ENCODE measurements at places on chromosomes 1 and 21.

DNA sequence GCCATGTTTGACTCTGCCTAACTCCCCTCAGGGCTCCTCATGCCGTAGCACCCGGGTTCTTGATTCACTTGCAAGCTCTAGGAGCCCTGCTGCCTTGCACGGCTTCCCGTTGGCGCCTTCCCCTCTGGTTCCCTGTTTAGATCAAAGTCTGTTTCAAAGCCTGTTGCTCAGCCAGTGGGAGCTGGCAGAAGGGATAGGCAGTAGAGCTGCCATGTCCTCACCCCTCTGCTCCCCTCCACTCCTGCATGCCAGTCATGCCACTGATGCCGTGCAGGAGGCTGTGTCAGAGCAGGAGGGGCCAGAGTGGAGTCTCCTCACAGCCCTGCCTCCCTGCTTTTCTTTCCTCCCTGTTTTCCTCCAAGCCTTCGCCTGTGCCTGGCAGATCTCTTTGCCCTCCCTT is 26.5 kb downstream of the HMGCS2 start:
- no peak for DNase-seq

GRCh38 chr1:198001776-198002408 is 84.7 kb downstream of the LHX9 start:
- no peak for DNase-seq

DNA sequence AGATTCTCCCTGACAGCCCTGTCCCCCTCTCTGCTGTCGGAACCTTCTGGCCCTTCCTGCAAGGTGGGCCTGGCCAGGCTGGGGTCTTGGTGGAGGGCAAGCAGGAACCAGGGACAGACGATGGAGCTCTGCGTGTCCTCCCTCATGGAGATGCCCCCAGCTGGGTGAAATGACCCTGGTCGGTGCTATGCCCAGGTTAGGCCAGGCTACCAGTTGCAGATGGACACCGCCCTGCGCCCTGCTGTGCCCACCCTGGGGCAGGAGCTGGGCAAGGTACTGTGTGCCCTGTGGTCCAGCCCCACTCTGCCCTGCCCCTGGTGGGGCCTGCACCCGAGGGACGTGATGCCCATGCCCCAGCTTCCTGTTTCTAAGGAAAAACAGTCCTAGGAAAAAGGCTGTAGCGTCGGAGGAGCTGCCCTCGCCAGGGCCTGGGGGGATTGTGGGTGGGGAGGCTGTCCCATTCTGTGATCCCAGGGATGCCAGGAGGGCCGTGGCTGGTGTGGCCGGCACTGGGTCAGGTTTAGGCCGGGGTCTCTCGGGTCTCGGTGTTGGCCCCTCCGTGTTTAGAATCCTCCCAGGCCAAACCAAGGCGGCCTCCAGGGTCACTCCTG is 77.6 kb downstream of the MORN1 start:
- DNase-seq: no peak

GRCh38 chr1:28374297-28374696 is 4.8 kb downstream of the PHACTR4 start:
- DNase-seq: no peak

DNA sequence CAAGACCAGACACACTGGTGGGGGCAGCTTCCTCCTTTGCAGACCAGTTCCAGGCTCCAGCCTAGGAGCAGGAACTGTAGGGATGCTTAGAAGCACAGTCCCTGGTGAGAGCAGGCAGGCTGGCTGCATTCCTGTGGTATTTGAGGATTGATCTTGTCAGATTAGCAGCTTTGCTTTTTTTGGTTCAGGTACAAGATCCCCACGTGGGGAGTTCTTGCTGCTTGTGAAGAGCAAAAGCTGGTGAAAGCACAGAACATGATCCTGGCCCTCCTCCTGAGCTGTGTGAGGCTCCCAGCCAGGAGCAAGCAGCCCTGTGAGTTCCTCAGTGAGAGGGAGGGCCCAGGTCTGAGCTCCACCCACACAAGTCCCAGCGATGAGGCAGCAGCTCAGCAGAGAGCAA is 75.3 kb upstream of the ARTN start:
- no peak for DNase-seq

- DNase-seq: no peak
These were observed 647 bp upstream of the SPRR1A start for GRCh38 chr1:152983234-152983633.

GRCh38 chr1:212514782-212515181 is 82.1 kb downstream of the NENF start:
- DNase-seq: peak; percentile 25

DNA sequence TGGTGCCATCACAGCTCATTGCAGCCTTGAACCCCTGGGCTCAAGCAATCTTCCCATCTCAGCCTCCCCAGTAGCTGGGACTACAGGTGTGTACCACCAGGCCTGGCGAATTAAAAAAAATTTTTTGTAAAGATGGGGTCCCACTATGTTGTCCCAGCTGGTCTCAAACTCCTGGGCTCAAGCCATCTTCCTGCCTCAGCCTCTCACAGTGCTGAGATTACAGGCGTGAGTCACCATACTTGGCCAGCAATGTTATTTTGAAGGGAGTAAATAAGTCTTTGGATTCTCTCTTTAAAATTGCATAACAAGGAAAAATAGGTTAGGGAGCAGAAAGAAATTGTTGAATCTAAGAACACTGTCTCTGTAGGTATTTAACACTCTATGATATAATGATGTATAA is 111.3 kb downstream of the RPS6KC1 start:
- DNase-seq: no peak

- DNase-seq: no peak
These were observed 484.3 kb downstream of the LMO4 start for GRCh38 chr1:87812871-87813577.

- DNase-seq: no peak
These were observed 19.3 kb downstream of the TAS1R2 start for GRCh38 chr1:18840145-18840544.

DNA sequence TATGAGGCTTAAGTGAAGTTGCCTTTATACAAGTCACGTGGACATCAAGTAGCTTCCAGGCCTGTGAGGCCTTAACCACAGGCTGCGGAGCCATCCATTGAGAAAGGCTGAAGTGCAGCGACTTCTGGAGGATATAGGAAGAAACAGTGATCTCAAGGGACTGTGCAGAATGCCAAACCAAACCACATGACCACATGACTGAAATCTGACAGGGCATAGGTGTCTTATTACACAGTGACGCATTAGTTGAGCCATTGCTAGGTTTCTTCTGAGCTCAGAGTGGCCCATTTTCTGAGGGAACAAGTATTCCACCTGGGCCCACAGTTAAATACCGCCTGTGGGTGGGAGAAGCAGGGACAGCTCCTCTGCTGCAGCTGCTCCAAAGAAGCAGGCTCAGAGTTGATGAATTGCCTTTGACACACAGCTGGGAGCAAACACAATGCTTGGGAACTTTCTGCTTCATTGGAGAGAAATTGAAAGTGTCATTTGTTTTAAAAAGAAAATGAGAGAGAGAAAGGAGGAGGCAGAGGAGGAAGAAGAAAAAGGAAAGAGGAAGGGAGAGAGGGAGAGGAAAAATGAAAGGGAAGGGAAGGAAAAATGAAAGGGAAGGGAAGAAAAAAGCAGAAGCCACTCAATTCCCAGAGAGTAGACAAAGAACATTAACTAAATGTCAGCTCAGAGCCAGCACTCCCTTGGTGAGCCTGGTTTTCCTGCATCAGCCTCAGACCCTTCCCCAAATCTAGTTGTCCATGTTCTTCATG is 94.4 kb downstream of the COLGALT2 start:
- DNase-seq: no peak

DNA sequence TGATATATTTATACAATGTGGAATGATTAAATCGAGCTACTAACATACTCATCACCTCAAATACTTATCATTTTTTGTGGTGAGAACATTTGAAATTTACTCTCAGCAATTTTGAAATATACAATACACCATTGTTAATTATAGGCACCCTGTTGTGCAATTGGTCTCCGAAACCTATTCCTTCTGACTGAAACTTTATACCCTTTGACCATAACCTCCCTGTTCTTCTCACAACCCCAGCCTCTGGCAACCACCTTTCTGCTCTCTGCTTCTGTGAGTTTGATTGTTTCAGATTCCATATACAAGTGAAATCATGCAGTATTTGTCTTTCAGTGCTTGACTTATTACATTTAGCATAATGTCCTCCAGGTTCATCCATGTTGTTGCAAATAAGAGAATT is 49.5 kb downstream of the SETD4 start:
- no peak for DNase-seq

GRCh38 chr1:22751124-22751531 is 40.5 kb downstream of the EPHB2 start:
- DNase-seq: no peak

GRCh38 chr1:41414716-41415306 is 53.6 kb downstream of the FOXO6 start:
- DNase-seq: no peak

- no peak for DNase-seq
These were observed 8.3 kb upstream of the EPB41 start for GRCh38 chr1:28905921-28906666.

DNA sequence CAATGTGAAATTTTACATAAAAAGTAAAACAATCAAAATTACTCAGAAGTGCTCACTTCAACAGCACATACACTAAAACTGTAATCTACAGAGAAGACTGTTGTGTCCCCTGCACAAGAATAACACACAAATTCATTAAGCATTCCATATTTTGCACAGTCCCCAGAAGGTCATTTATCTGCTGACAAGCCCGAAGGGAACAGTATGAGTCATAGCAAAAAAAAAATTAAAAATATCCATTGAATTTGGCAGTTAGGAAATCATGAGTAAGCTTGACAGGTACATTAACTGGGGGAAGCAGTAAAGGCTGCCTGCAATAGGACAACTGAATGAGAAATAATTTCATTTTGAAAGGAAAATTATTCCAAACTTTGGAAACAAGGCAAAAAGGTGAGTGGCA is 3.3 kb upstream of the CACYBP start:
- DNase-seq: no peak

DNA sequence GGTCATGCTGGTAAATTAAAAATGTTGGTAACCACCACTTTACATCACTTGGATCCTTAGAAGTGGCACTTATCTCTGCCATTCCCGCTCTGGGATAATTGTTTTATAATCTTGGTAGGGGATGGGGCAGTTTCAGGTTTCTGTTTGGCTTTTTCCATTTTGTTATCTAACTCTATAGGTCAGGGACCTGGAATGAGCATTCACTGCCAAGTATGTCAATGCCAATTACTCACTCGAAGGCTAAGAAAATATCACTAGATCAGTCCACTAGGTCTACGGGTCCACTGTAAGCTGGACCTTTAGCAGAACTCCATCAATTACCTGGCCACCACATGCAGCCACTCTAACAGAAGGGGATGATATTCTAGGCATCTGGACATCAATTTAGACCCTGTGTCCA is 4.5 kb upstream of the DIP2A start:
- no peak for DNase-seq

- DNase-seq: no peak
These were observed 26.9 kb downstream of the IGSF21 start for GRCh38 chr1:18134324-18135046.

DNA sequence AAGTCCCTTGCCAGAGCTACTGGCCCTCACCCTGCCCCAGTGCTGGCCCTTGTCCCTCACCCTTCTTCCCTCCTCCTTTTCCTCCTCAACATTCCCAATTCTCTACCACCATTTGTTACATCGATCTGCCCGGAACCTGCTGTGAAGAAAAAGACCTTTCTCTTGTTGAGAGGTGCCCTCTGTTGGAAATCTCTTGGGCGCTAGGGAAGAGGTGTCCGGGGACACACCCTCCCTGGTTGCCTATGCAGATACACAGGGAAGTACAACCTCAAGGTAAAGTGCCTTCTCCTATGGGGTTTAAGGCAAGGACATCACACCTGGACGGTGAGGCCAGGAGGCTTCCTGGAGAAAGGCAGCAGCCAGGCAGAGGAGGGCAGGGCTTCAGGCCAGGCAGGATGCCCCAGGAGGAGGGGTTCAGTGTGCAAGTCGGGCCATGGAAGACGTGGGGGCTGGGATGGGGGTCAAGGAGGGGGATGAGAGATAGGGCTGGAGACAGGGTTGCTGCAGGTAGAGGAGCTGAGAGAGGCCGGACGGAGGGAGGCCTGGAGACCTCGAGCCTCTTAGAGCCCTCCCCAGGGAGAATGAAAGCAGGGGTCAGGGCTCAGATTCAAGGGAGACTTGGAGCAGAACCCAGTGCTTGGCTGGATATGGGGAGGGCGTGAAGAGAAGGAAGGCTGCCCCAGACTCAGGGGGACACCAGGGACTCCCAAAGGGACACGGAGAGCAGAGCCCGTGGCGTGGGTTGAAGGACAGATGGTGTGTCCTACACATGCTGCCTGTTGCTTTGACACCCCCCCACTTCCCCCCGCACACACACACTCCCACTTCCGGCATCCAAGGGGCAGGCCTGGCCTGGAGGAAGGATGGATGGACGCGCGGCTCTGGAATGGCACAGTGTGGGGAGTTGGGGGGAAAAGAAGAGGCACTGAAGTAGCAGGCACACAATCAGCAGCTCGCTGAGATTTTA is 44.5 kb downstream of the RIPK4 start:
- DNase-seq: no peak

GRCh38 chr1:181593042-181593441 is 109.7 kb downstream of the CACNA1E start:
- no peak for DNase-seq

DNA sequence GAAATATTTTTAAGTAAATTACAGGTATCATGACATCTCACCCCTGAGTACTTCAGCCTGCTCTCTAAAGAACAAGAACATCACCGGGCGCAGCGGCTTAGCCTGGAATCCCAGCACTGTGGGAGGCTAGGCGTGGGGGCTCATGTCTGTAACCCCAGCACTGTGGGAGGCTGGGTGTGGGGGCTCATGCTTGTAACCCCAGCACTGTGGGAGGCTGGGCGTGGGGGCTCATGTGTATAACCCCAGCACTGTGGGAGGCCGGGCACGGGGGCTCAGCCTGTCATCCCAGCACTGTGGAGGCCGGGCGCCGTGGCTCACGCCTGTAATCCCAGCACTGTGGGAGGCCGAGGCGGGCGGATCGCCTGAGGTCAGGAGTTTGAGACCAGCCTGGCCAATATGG is 7.7 kb upstream of the CDK11B start:
- no peak for DNase-seq

GRCh38 chr1:94117259-94117851 is 3.6 kb downstream of the ABCA4 start:
- DNase-seq: no peak

DNA sequence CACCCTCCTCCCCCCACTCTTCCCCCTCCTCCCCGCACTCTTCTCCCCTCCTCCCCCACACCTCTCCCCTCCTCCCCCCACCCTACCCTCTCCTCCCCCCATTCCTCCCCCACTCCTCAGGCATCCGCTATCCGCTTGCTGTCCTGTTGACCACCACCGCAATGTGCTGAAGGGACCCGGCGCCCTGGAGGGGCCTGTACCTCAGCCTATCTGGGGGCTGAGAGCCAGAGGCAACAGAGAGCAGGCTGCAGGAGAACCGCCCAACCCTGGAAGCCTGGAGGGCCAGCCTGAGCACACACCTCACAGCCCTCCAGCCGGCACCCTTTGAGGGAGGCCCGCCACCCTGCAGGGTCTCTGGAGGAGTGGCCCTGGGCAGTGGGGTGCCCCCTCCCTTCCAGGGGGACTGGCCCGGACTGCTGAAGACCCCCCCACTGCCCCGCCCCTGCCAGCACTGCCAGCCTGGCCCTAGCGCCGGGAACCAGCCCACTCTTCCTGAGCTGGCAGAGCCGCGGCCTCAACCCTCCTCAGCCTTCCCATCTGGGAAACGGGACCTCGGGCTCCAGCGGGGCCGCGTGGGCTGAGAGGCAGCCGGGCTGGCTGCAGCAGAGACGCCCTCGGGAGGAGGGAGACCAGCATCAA is 1.2 kb downstream of the C1QTNF12 start:
- no peak for DNase-seq

- DNase-seq: no peak
These were observed 8.8 kb downstream of the PRXL2B start for GRCh38 chr1:2595261-2595811.

GRCh38 chr21:26389971-26390641 is 183.0 kb downstream of the CYYR1 start:
- DNase-seq: no peak

- no peak for DNase-seq
These were observed 55.8 kb downstream of the VPS13D start for GRCh38 chr1:12285496-12286143.
